ENCODE measurements at places on chromosomes 3 and 15. TPM values are rescaled to one million over a fixed set of nuclear protein-coding genes. Genes with fewer than 3 reads are reported as not detected.

SERPINI2 gene
- 0.32 TPM for total RNA-seq

PHC3 gene
- total RNA-seq: 40.8 TPM

DNA sequence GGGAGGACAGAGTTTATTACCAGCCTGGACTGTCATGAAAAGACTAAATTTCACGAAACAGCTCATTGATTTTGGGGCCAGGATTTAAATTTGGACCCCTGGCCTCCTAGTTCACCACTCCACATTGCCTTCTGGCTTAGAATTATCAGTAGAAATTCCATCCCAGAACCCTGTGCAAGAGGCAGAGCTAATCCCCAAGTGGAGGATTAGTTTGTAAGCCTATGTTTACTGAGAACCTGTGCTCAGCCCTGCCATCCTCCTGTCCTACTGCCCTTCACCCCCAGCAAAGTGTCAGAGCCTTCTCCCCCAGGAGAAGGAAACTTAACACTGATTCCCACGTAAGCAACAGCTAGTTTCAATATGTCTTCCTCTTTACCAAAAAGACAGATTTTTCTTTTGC lies 99.4 kb downstream of the SST start:
- DNase-seq: no peak

GRCh38 chr15:56608140-56608778 lies 125.0 kb downstream of the ZNF280D start:
- DNase-seq: peak; percentile 30

GRCh38 chr3:49352890-49353421 lies 5.2 kb downstream of the GPX1 start:
- DNase-seq: no peak

DNA sequence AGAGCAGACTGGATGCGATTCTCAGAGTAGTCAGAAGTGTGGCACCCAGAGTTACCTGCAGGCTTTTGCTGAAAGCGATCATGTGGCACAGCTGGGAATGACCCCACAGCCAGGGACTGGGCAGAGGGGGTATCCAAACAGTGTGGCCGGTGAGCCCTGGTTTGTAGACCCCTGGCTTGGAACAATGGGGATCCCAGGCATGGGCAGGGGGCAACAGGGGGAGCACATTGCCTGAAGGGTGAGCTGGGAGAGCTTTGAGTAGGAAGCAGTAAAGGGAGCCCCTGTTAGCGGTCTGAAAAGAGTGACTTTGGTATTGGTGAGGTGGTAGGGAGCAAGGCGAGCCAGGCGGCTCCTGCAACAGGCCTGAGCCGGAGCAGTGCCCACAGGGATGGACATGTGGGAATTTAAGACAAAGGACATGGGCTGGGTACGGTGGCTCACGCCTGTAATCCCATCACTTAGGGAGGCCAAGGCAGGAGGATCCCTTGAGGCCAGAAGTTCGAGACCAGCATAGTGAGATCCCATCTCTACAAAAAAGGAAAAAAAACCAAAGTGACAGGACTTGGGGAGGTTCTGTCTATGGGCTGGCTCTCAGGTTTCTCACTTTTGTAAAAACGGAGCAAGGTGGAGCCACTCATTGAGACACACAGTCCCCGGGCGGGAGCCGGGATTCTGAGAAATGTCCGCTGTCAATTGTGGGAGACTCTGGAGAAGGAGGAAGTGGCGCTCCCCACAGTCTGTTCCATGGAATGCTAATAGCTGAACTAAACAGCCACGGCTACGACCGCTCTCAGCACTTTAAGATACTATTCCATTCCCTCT lies 223.8 kb upstream of the LYSMD4 start:
- DNase-seq: no peak

DNA sequence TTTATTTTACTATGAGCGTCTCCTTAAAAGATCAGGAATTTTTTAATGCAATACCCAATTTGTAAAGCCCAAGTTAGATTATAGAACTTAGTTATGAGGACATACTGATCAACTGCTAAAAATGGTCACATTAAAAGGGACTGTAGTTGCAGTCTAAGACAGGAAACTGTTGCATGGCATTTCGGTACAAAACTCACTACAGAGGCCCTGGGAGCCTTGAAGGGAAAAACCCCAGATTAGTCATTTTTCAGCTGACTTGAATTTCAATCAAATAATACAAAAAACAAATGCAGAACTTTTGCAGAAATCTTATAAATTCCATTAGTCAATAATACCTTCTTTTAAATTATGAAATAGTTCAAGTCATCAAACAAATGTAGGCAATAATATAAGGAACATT lies 6.9 kb upstream of the PTX3 start:
- no peak for DNase-seq
